ENCODE measurements at places on chromosomes 11 and 22.

GRCh38 chr11:128565881-128566280 lies 21.5 kb downstream of the ETS1 start:
- peak; percentile 71 for DNase-seq

DNA sequence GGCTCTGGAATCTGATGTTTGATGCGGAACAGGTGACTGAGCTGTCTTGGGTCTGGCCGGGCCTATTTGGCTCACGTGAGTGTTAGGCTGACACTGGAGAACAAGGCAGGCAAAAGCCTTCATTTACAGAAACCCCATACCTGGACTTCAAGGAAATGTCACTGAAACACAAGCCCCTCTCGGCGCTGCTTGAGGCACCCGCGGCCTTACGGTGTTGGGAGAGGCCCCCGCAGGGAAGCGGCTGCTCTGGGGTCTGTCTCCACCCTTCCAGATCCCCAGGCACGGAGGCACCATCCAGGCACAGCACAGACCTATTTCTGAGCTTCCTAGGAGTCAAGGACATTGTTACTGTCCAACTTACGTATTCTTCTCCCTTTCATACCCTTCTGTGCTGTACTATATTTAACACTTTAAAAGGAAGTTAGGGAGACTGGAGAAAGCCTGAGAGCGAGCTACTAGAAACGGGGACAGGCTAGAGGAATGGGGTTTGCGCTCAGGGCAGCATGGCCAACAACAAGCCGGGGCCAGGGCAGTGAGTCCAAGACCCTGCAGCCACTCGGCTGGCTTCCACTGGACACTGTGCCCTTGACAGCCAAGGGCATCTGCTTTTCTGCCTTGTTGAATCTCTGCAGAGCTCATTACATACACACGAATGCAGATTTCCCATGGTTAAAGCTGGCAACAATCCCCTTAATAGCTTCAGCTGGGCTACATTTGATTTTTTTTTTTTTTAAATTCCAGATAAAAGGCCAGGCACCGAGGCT lies 23.8 kb downstream of the DRD4 start:
- no peak for DNase-seq

DNA sequence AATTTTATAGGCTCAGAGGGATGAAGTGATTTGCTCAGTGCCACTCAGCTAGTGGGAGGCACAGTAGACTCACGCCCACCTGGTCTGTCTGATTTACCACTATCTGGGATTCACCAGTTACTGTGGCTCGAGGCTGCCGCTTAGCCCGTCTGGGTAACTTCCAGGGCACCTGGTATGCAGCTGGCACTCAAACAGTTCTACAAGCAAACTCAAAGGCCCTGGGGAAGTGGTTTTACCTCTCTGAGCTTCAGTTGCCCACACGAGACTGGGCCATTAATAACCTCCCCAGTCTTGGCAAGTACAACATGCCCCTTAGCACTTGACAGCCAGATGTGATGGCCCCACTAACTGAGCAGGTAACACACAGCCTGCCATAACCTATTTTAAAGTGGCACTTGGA lies 2.6 kb downstream of the GDPD5 start:
- no peak for DNase-seq

DNA sequence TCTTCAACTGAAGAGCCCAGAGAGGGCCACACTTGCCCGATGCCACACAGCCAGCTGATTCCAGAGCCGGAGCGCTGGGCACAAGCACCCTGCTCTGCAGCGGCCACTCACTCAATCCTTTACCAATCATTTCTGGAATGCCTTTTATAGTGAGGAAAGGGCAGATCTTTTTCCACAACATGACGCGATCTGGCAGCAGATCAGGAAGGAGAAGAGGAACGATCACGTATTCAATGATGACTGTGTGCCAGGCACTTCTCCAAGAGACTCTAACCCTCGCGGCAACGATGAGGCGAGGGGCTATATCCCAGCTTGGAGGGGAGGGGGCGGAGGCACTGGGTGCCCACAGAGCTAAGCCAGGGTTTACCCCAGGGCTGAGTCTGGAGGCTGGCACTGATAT lies 56.3 kb upstream of the TCF20 start:
- DNase-seq: no peak

GRCh38 chr11:65617136-65617850 lies 1.7 kb downstream of the PCNX3 start:
- no peak for DNase-seq

DNA sequence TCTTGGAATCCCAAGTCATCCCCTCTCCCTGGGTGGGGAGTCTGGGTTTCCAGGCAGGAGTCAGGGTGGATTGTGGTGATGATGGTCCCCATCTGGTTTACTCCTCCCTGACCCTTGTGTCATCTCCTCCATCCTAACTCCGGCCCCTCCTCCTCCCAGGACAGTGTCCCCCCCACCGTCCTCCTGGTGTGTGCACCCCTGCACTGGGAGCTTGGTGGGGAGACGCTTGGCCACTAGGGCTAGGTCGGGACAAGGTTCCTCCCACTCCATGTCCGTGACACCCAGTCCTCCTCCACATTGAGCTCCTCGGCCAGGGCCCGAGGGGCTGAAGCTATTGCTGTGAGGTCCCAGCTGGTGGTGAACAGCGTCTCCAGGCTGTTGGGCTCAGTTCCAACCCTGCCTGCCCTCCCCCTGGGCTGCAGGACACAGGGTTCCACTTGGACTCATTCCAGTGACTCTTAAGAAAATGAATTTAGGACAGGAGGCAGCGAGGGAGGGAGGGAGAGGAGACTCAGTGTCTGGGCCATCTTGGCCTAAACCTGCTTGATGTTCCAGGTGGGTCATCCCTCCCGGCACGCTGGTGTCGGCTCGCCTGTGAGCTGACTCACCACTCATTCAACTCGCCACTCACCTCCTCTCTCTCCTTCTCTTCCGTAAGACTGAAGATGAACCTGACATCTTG lies 433.2 kb downstream of the TBC1D22A start:
- DNase-seq: no peak

DNA sequence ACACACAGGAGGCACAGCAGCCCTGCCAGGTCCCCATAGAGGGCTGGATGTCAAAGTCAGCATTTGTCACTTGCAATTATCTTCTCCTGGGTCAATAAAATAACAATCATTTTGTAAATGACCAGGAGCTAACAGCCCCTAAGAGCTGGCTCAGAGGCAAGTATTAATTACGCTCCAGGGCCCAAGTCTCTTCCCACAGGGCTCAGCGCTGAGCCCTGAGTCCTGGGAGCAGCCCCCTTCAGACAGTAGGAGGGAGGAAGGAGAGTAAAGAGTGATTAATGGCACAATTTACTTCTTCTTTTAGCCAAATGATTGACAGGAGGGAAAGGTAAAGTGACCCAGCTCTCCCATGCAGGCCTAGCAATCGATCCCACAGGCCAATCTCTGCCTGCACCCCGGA lies 99.0 kb upstream of the DRD2 start:
- DNase-seq: no peak

DNA sequence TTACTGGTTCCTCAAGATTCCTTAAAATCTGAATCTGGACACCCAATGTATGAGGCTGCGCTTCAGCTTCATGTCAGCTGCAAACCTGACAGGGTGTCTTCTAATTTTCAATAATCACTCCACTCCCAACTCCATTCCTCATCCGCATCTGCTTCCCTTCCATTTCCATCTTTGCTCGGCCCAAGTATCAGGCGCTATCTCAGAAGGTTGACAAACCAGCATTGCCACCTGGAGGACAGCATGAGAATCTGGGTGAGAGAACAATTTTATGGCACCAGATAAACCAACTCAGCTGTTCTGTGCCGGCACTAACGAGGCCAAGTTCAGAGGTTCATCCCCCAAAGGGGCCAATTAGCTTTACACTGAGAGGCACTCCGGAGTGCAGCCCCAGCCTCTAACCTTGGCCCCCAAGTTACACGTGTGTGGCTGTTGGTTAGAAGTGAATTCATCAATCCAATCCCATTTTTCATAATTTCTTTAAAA lies 79.1 kb upstream of the LMO2 start:
- peak; percentile 71 for DNase-seq

DNA sequence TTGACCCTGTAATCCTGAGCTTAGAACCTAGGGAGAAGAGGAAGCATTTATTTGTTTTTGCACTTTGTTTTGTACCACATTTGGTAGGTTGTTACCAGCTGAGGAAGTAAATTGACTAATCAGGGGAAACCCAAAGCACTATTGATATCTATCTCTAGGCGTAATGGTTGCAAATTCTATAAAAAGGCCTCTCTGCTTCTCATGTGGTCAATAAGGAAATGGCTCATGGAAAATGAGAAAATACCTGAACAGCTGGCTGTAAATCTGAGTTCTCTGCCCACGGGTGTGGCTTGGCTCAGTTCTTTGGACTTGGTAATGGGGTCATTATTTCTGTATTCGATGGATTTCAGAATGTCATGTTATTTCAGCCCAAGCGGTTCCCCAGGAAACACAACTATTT lies 42.4 kb downstream of the BARX2 start:
- no peak for DNase-seq

DNA sequence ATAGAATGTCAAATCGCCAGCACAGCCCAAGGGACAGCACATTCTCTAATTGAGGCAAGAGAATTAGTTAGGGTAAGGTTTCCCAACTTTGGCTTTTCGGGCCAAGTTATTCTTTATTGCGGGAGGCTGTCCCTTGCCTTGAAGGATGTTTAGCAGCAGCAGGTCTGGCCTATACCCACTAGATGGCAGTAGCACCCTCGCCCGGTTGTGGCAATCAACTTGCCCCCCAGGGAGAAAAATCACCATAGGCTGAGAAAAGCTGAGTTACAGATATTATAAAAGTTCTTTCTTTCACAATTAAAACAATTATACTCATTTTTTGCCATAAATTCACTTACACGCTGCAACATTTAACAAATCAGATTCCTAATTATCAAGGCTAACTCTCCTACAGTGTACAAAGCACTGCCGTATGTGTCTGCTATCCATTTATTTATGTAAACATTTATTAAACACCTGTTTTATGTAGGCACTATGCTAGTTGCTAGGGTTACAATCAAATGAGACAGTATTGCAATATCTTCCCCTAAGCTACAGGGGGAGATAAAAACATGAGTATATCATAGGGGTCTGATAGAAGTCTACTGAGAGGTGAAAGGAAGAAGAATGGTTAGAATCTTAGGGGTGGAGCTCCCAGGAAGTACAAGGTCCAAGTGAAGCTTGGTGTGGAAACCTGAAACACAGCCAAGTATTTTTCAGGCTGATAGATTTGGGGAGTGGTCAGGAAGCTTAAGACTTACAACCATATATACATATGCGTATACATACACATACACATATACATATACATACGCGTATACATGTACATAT lies 452.3 kb downstream of the RAB38 start:
- DNase-seq: peak; percentile 45
